Fibroblast of villous mesenchyme (primary cell): ENCODE measurements at places on chromosomes 6 and 20. TPM values are rescaled to one million over a fixed set of nuclear protein-coding genes. Genes with fewer than 3 reads are reported as not detected.

DNA sequence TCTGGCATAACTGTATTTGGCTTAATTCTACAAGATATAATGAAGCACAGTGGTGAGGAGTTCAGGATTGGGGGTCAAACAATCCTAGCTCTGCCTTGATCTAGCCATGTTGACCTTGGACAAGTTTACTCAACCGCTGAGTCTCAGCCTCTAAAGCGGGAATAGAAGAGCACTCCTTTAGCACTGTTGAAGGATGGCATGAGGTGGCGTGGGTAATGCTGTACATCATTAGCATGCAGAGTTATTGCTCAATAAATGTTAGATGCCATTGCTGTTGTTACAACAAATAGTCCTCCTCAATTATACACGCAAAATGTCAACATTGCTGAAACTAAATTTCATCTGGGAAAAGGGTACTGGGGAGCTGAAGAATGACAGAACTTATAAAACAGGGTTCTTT, 78.6 kb downstream of the KIF13A start:
- DNase-seq: no peak

DNA sequence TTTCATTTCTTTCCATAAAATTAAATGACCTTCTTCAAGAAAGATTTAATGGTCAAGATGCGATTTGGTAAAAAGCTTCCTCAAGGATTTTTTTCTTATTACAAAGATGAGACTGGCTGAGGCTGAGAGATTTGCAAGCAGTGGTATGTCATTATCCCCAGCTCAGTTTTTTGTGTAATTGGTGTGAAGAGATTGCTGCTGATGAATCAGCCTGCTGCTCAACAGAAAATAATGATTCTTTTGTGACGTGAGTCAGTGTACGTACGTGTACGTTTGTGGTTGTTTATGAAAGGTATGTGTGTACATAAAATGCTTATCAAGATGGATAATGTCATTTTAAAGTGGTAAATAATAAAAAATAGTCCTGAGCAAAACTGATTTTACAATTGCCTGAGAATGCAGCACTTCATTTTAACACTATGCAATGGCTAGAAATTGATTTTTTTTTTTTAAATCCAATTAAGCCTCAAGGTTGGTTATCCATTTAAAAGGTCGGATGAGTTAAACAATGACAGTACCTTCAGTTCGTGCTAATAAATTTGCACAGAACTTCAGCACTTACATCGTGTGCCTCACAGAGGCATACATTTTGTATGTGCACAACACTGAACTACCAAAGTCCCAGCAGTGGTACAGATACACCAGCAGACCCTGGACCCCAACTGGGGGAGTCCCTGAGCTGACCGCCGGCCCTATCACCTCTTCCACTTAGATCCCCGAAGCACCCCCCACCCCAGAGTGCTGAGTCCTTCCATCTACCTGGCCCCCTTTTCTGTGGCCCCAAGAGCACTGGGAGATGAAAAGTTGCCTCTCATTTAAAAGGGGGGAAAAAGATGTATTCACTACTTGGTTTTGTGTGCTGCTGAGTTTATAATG, 9.7 kb upstream of the NPEPL1 start:
- peak; percentile 57 for DNase-seq

GRCh38 chr6:69663215-69663614, 133.6 kb downstream of the LMBRD1 start:
- DNase-seq: no peak

- DNase-seq: peak; percentile 28
Observed at GRCh38 chr6:37862992-37863391, 43.5 kb downstream of the ZFAND3 start.

DNA sequence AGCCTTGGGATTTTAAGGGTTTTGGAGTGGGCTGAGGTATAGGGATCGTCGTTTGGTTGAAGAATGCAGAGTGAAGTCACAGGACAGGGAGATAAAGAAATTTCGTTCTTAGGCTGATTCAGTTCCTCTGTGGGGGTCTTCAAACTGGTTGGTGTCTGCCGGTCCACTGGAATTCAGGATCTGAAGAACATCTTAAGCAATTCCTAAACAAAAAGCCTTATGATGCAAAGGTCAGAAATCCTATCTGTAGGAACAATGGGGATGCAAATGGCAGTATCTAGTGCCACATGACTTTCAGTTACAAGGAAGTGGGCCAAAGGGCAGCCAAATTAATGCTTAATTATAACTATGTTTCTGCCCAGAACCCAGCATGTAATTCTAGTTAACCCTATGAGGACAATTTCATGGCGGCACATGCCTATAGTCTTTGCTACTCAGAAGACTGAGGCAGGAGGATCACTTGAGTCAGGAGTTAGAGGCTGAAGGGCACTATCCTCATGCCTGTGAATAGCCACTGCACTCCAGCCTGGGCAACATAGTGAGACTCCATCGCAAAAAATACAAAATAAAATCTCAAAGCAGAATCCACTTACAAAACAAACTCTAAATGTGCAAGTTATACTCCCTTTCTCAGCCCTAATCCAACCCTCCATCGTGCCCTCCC, 4.6 kb upstream of the SLC2A10 start:
- no peak for DNase-seq

- DNase-seq: no peak
Observed at GRCh38 chr6:129671442-129672340, 38.3 kb downstream of the ARHGAP18 start.

DNA sequence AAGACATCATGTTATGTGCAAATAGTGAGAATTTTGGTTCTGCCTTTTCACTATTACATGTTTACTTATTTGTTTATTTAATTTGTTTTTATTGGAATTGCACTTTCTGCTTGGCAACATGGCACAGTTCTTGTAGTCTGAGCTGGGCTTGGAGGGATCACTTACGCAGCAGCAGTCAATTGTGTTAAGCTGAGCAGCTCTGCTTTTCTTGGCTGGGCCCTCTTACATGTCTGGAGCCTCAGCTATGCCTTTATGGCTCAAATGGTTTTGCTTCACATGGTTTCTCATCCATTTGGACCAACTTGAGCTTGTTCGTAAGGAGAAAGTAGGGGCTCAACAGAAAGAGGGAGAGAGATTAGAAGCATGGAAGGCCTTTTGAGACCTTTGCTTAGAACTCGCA, 327.5 kb upstream of the EPHA7 start:
- peak; percentile 0 for DNase-seq

- no peak for DNase-seq
Observed at GRCh38 chr6:105954148-105954547, 132.0 kb upstream of the PRDM1 start.

DNA sequence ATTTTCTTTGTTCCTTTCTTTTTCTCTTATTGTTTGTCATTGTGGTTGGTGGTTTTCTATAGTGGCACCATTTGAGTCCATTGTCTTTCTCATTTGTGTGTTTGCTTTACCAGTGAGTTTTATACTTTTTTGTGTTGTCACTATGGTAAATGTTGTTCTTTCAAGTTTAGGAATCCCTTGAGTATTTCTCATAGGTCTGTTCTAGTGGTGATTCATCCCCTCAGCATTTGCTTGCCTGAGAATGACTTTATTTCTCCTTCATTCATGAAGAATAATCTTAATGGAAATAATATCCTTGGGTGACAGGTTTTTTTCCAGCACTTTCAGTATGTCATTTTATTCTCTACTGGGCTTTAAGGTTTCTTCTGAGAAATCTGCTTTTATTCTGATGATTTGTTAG, 209.2 kb upstream of the ASCC3 start:
- no peak for DNase-seq

GRCh38 chr20:36010825-36011224, 42.4 kb downstream of the CNBD2 start:
- DNase-seq: no peak

GRCh38 chr6:29961966-29962365, 19.6 kb downstream of the HLA-A start:
- no peak for DNase-seq

- no peak for DNase-seq
Observed at GRCh38 chr20:36989797-36990196, 38.3 kb upstream of the SAMHD1 start.

GRCh38 chr20:61251529-61252393, at the start of gene CDH4:
Gene CDH4 (plus strand): TSS chr20:61252261.
- DNase-seq: peak; percentile 8

DNA sequence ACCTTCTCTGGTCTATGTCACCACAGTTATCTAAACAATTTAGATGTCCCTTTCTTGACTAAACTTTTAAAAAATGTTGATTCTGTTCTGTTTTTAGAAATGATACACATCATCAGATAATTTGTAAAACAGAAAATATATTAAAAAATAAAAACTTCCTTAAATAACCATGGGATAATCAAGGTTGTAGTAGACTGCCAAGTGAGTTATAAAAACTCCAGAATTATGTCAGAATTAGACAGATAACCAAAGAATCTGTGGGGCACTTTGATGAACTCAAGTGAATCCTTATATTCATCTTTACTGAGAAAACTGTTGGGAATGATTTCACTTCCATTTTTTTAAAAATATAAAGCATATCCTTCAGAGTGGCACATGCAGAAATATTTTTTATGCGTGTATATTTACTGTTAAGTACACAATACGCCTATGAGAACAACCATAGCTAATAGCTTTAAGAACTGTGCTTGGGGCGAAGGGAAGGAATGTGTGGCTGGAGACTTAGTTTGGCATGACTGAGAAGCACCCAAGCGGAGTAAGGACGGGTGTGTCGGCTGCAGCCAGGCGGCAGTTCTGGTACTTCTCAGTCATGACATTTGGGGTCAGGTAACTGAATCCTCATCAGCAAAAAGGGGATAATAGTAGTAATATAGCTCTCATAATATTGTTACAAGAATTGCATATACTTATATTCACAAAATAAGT, 604.7 kb upstream of the CITED2 start:
- no peak for DNase-seq

- no peak for DNase-seq
Observed at GRCh38 chr6:57315111-57315510, 2.3 kb upstream of the PRIM2 start.

PTCRA gene
- not detected in 2 replicates for total RNA-seq

TPX2 gene
- total RNA-seq: 35.4 and 62.2 TPM in 2 replicates

TMEM170B gene
- 2.3 and 2.6 TPM in 2 replicates for total RNA-seq

RCAN2 gene
- 1.7 and 1.9 TPM in 2 replicates for total RNA-seq

HDGFL1 gene
- not detected in 2 replicates for total RNA-seq

LPA gene
- not detected in 2 replicates for total RNA-seq

SMOC2 gene
- 0.32 TPM in 1 of 2 replicates, not detected in the other for total RNA-seq

SYNDIG1 gene
- total RNA-seq: under 0.01 TPM in 1 of 2 replicates, not detected in the other
